ENCODE measurements at places on chromosomes 5 and 9.

DNA sequence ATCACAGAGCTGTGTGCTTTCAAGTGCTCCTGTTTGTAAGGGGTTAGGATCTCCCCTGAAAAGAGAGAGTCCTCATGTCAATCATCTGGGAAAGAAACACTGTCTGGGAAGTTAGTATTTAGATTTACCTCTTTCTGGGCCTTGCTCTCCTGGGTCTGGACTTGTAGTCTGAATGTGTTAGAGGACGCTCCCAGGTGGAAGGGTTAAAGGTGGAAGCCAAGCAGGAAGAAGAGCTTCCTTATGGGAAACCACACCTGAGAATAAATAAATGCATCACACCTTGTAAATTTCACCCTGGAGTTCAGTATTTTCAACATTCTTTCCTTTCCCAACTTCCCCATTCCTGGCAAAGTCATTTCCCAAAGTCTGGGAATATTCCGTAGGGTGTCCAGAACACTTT, 1.3 kb downstream of the PLGRKT start:
- no peak for DNase-seq

GRCh38 chr9:112831969-112832368, 58.7 kb downstream of the SLC46A2 start:
- DNase-seq: no peak

DNA sequence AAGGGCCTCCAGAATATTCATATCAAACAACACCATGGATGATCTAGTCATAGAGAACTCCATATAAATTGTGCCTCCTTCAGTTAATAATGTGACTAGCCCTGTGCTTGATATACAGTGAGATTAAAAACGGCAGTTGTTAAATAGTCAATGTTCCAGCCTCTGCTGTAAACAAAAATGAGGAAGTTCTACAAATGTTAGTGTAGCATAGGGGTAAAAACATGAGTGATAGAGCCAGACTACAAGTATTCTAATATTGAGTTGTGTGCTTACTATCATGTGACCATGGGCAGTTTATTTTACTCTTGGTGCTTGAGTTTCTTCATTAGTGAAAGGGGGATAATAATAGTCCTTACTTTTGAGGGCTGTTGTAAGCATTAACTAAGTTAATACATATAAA, 43.3 kb upstream of the SLCO6A1 start:
- DNase-seq: peak; percentile 18

- DNase-seq: no peak
Observed at GRCh38 chr9:18459962-18460584, 13.9 kb upstream of the ADAMTSL1 start.

GRCh38 chr5:110021251-110021650, 331.5 kb downstream of the MAN2A1 start:
- DNase-seq: no peak

GRCh38 chr5:178992291-178992895, 2.7 kb downstream of the GRM6 start:
- DNase-seq: no peak

- no peak for DNase-seq
Observed at GRCh38 chr5:17720071-17720470, 85.8 kb downstream of the TAF11L14 start.

- DNase-seq: no peak
Observed at GRCh38 chr5:143340891-143341685, 62.4 kb downstream of the NR3C1 start.

GRCh38 chr5:137306903-137307302, 192.2 kb downstream of the SPOCK1 start:
- no peak for DNase-seq

- no peak for DNase-seq
Observed at GRCh38 chr5:107539726-107540330, 130.9 kb downstream of the EFNA5 start.

- no peak for DNase-seq
Observed at GRCh38 chr5:29252390-29252789, 1941.1 kb upstream of the CDH6 start.

DNA sequence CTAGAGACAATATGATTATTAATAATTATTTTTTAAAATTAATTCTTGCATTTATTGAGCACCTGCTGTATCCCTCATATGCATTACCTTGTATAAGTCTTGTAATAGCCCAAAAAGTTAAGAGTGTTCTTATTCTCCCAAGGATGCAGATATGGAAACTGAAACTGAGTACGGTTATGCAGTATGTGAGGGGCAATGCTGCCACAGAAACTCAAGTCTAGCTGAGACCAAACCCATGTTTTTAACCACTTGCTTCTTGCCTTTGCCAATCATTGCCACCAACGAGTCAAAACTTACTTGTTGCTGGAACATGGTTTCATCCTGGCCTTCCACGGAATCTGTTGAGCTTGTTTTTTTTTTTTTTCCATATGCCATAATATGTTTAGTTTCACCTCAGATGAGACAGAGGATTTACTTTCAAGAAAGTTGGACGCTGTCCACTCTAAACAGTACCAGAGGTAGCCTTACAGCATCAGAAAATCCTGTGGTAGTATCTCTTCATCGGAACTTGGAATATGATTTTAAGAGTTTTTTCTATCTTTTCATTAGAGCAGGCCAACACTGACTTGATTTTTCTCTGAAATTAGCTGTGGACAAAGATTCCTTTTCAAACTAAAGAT, 27.9 kb downstream of the DOCK8 start:
- no peak for DNase-seq

DNA sequence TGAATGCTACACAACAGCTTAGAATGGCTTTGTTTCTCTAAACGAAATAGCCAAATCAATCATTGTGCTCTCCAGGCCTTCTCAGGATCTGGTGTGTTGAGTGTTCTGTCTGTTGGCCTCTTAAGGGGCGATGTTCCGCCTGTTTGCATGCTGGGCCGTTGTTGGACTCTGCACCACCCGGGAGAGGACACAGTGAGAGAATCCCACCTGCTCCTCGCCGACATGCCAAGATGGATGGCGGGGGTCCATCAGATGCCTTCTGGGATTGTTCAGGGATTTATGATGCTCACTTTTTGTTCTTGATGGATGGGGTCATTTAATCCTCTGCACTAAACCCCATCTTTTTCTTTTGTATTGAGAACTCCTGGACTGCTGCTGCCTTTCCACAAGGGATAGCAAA, 159.9 kb downstream of the NTRK2 start:
- DNase-seq: no peak

- DNase-seq: peak; percentile 28
Observed at GRCh38 chr5:83095957-83096539, 18.7 kb downstream of the XRCC4 start.

DNA sequence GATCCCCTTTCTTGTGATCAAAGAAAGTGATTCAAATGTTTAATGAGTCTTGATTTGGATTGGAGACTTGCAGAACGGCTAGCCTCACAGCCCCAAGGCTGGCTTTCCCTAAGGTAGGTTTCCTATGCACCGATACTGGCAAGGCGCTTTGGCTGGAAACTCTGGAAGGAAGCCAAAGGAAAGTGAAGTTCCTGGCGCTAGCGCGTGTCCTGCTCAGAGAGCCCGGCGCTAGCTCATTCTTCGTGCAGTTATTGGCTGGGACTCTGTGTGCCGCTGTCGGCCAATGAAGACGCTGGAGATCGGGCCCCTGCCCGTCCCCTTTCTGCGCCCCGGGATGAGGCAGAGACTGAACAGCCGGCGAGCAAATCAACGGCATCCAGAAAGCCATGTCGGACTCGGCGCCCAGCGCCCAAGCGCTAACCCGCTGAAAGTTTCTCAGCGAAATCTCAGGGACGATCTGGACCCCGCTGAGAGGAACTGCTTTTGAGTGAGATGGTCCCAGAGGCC, at the start of gene PCDHGC3:
PCDHGC3 (plus strand) TSS at position 342 of the 507 bp plus-strand sequence; CDS start at position 493, 151 bp downstream.
- peak; percentile 72 for DNase-seq

GRCh38 chr5:34571677-34572041, 84.5 kb upstream of the RAI14 start:
- DNase-seq: no peak

DNA sequence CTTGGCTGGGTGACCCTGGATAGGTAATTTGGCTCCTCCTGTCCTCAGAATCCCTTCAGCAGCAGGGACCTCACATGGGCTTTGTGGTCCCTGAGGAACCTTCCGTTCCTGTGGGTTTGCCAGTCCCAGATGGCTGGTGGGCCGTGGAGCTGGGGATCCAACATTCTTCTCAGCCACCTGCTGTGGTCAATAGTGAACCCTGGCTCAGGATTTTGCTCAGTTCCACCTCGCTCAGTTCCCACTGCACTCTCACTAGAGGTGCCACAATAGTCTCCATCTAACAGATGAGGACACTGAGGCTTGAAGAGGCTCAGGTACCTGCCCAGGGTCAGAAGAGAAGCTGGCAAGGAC, 17.1 kb upstream of the SPOUT1 start:
- no peak for DNase-seq

- DNase-seq: no peak
Observed at GRCh38 chr5:150143350-150144245, 12.0 kb downstream of the PDGFRB start.

GRCh38 chr5:14745753-14746152, 81.2 kb downstream of the OTULIN start:
- no peak for DNase-seq

DNA sequence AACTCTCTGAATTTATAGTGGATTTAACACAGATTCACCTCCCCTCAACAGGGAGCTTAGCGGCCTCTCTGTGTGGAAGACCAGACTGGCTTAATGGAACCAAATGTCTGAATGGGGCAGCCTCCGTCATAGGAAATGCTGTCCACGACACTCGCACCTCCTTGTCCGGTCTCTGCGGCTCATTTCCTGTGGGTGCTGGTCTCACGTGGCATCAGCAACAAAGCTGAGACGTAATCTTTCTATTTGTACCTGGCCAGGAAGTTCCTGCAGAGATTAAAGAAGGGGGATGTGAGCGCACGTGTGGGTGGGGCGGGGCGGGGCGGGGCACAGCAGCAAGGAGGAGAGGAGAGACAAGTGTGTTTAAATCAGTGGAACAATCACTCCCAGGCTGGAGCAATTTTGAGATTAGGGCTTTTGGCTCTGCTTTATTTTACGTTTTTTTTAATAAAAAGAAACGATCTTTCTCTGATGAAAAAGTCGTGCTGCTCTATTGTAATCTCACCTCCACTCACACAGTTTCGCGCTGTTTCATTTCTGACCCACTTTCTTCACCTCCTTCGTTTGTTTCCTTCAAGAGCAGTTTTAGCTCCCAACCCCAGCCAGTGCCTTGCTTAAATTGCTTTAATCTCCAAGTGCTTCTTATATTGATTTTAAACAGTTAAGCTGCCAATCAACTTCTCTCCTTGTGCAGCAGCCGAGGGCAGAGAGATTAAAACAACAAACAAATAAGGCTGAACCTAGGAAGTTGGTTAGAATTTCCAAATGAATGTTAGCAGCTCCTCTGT, 132.2 kb upstream of the ASTN2 start:
- no peak for DNase-seq

DNA sequence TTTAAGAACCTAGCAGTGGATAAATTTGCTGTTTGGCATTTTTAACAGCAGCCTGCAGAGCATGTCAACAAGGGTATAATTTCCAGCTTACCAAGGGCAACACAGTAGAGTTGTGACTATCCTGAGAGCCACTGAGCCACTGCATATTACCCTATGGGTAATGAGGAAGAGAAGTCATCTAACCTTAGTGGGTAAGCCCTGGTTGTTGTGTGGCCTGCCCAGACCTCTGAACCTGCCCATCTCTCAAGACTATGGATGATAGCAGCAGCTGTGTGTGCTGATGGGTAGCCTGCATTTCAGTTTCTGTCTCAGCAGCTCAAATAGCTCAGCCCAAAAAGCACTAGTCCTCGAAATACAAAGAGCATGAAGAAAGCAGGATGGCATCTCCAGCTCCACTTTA, 56.1 kb upstream of the PIP5K1B start:
- DNase-seq: no peak

- DNase-seq: peak; percentile 31
Observed at GRCh38 chr9:8686516-8686915, 886.9 kb upstream of the DMAC1 start.

GRCh38 chr5:134026521-134027287, 21.9 kb upstream of the VDAC1 start:
- peak; percentile 20 for DNase-seq

GRCh38 chr5:160287378-160288051, 24.8 kb downstream of the CCNJL start:
- no peak for DNase-seq

DNA sequence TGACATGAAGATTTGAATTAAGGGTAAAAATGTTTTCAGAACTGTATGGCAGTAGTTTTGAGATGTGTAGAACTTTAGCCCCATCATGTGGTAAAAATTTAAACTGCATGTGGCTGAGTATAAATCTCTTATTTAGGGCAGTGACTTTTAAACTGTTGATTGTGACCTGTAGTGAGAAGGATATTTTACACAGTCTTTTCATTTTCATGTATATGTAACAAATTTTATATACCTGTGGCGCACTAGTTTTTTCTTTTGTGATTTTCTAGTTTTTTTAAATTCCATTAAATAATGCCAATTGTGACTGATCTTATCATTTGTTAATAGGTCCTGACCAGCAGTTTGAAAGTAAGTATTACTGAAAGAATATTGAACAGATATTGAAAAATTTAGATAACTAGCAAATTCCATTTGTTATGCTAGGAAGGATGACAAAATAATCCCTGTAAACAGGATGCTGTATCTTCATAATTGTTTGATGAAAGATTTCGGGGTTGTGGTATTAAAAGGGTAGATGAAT, 47.2 kb downstream of the GPBP1 start:
- DNase-seq: peak; percentile 95

GRCh38 chr5:61023131-61023530, 78.1 kb downstream of the NDUFAF2 start:
- no peak for DNase-seq

DNA sequence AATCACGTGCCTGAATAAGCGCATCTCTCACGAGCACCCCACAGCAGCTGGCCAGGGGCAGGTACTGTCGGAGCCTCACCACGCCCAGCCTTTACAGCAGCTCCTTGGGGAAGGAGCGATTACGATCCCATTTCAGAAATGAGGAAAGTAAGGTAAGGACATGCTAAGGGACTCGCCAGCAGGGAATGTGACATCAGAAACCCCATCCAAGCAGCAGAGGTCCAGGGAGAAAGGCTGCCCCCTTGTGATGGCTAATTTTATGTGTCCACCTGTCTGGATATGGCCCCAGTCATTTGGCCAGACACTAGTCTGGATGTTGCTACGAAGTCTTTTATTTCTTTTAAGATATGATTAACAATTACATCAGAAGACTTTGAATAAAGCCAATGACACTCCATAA, 77.3 kb downstream of the UBE2QL1 start:
- DNase-seq: no peak

- no peak for DNase-seq
Observed at GRCh38 chr9:110531776-110532175, 47.8 kb downstream of the SVEP1 start.

- DNase-seq: no peak
Observed at GRCh38 chr5:151491062-151491461, 43.7 kb downstream of the SLC36A1 start.

- DNase-seq: no peak
Observed at GRCh38 chr9:130470950-130471349, 26.2 kb downstream of the ASS1 start.
